SHP77 (cell line): ENCODE measurements at places on chromosomes 7 and 10.
A peak's percentile ranks its signal among the peaks of the same experiment; 100 is the strongest.

- no peak for DNase-seq
These were observed 8.8 kb downstream of the PAPSS2 start for GRCh38 chr10:87668324-87669074.

DNA sequence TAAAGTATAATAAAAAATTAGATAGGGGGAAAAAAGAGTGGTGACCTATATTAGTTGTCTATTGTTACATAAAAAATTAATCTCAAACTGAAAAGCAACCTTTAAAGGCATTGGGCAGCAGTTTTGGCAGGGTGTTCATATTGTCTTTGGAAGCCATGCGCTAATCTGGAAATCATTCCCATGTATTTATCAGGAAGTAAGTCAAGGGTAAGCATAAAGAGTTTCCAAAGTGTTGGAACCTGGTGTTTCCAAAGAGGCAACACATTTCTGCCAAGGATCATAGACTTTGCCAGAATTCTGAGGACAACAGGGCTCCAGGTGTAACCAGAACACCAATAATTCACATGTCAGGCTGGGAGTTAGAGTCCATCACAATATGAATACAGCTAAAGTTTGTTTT lies 55.7 kb upstream of the EGFR start:
- no peak for DNase-seq

GRCh38 chr10:11782793-11783557 lies 40.2 kb upstream of the PROSER2 start:
- no peak for DNase-seq

GRCh38 chr10:70461397-70462348 lies 16.9 kb upstream of the PALD1 start:
- DNase-seq = peak; percentile 2

GRCh38 chr7:65509368-65510186 lies 135.9 kb downstream of the ZNF92 start:
- DNase-seq = no peak

- DNase-seq = no peak
These were observed 15.9 kb downstream of the RNF133 start for GRCh38 chr7:122682815-122683550.

DNA sequence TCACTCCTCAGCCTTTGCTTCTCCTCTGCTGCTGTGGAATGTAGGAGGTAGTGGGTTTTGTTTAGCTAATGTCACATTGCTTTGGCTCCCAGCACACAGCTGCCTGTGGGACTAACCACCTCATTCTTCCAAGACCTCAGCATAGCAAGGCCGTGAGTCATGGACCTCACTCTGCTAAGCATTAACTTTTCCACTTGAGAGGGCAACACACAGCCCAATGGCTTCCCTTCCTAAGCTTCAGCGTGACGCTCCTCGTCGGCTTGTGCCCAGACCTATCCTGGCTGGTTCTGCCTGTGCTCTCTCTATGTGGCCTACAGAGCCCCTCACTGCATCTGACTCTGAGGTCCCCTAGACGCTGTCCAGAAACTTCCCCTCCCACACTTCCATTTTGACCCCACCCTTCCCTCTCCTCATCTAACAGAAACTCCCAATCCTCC lies 23.3 kb downstream of the MYOF start:
- no peak for DNase-seq

GRCh38 chr7:83161899-83162401 lies 734 bp downstream of the PCLO start:
- no peak for DNase-seq

- DNase-seq = peak; percentile 7
These were observed 105.0 kb upstream of the DIP2C start for GRCh38 chr10:794382-794956.

GRCh38 chr7:13541326-13541725 lies 448.1 kb downstream of the ETV1 start:
- no peak for DNase-seq

DNA sequence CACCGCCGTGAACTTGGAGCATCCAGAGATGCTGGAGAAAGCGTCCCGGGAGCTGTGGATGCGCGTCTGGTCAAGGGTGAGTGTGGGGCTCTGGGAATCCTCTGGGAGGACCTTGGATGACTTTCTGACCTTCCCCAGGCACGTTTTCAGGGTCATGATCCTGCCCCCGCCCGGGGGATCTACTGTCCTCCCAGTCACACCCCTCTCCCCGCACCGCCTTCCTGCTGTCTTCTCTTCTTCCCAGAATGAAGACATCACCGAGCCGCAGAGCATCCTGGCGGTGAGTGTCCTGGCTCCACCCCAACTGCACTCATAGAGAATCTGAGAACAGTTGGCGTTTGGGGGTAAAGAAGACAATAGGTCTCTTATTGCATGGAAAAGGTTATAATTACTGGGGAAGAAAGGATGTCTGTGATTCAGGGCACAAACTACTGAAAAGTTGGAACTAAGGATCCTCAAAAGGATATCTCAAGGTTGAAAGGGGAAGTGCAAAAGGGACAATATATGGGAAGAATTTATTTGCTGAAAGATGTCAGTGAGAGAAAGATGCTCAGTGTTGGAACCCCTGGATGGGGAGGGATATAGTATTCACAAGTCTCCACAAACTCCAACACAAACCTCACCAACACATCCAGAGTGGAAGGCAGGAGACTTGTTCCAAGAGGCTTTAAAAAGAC lies 1.9 kb downstream of the GSTK1 start:
- no peak for DNase-seq

DNA sequence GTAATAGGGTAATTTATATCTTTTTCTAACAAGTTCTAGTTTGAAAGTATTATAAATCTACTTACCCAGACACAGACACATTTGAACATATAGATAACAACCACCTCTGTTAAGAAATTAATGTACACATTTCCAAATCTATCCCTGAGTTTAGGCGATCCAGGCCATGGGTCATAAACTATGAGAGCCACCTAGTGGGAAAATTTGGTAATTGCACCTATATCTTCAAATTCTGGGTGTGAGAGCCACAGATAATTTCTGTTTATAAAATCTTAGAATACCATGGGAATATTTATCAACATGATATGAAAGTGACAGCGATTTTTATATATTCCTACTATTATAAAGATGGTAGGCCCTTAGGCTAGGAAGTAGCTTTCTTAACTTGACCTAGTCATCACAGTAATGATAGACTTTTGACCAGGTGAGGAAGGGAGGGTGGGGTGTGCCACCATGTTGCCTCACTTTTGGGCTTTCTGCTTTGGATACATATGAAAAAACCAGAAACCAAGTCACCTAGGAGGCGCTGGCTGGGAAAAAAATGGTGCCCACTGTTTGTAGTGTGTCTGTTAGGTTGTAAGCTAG lies 8.0 kb upstream of the EPHA1 start:
- DNase-seq = no peak

GRCh38 chr10:13978533-13979115 lies 352.1 kb downstream of the FRMD4A start:
- DNase-seq = no peak

DNA sequence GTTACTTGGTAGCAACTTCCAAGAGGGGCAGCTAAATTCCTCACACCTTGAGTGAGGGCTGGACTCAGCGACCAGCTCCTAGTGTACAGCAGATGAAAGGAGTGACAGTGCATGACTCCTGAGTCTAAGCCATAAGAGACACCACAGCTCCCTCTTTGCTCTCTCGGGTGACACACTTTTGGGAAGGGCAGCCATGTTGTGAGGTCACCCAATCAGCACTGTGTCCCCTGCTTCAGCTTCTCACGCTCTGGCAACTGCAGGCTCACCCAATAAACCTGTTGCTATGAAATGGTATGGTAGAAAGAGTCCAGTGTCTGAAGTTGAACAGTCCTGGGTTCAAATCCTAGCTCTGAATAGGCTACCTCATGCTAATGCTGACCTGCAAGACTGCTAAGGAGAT lies 20.9 kb downstream of the TMEM130 start:
- no peak for DNase-seq

GRCh38 chr7:86012971-86013370 lies 630.7 kb upstream of the GRM3 start:
- DNase-seq = no peak

- DNase-seq = no peak
These were observed 209.9 kb downstream of the ZNF365 start for GRCh38 chr10:62583876-62584615.

DNA sequence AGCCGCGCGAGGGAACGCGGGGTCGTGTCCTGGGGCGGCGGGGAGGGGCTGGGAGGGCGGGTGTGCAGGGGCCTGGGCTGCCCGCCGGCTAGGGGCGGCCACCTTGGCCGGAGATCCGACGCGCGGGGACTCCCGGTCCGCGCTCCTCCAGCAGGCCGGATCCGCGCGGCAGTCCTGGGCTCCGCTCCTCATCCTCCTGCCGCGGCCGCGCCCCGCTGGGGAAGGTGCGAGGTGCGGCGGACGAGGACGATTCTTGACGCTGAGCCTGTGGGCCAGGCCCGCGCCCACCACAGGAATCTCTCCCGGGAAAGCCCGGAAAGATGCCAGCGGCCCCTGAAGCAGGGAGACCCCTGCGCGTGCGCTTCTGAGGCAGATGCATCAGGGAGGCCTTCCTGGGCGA lies 6.6 kb upstream of the OGDHL start:
- no peak for DNase-seq

GRCh38 chr7:42314696-42315095 lies 77.7 kb upstream of the GLI3 start:
- DNase-seq = no peak

DNA sequence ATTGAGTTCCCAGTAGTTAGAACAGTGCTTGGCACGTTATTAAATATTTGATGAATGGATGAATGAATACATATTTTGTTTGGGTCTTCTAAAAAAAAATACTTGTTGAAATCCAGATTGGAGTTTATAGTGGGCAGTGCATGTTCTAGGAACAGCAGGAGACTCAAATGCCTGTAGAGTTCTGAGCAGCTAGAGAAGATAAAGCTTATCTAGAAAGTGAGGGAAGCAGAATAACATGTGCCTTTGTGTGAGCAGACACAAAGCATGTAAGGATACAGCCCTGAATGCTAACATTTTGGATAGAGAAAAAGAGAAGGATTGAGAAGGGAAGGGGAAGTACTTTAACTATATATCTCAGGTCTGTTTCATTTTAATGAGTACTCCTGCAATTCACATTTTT lies 71.9 kb downstream of the SRI start:
- DNase-seq = no peak

- DNase-seq = no peak
These were observed 112.2 kb downstream of the PTPN20 start for GRCh38 chr10:47023237-47024045.

DNA sequence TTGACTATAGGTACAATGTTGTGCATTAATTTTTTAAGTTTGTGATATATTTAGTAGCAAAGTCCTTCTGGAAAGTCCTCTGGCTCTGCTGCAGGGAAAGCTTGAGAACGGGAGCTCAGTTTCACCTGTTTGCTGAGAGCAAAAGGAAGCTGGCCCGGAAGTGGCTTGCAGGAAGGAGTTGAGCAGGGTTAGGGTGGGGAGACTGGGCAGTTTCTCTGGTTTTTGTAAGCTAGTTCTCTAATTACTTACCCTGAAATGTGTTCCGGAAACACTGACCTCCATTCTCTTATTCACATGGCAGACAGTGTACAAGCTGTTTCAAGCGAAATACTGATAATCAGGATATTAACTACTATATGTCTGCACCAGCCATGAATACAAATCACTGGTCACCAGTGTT lies 22.3 kb downstream of the MAP3K8 start:
- no peak for DNase-seq

GRCh38 chr10:19719284-19719683 lies 96.9 kb upstream of the PLXDC2 start:
- DNase-seq = peak; percentile 3

- DNase-seq = no peak
These were observed 35.2 kb downstream of the CYP17A1 start for GRCh38 chr10:102801978-102802377.

GRCh38 chr7:141463986-141464385 lies 87.2 kb upstream of the AGK start:
- DNase-seq = no peak

GRCh38 chr10:94173594-94173993 lies 179.9 kb downstream of the PLCE1 start:
- no peak for DNase-seq

- DNase-seq = no peak
These were observed 33.0 kb downstream of the BRI3 start for GRCh38 chr7:98314469-98314868.
